ENCODE measurements at places on chromosomes 16 and 17. TPM values are rescaled to one million over a fixed set of nuclear protein-coding genes. Genes with fewer than 3 reads are reported as not detected.
A peak's percentile ranks its signal among the peaks of the same experiment; 100 is the strongest.

The SDR42E2 gene
- total RNA-seq = not detected

- peak overlapping the region; percentile 94 for H3K4me3 ChIP-seq
- no peaks in the 10 kb centered on the region for H3K27me3 ChIP-seq
Observed at GRCh38 chr16:50742576-50743200, 802 bp downstream of the CYLD start.

The FOXC2 gene
- total RNA-seq = not detected

GRCh38 chr16:383326-384051 lies 1.7 kb upstream of the PGAP6 start:
- DNase-seq = peak; percentile 41
- H3K27ac ChIP-seq = peak overlapping the region; percentile 34
- H3K27me3 ChIP-seq = peaks cover 10% of the 10 kb centered on the region
- H3K36me3 ChIP-seq = peaks cover 5% of the 10 kb centered on the region

The PEX12 gene
- 4.5 TPM for total RNA-seq

DNA sequence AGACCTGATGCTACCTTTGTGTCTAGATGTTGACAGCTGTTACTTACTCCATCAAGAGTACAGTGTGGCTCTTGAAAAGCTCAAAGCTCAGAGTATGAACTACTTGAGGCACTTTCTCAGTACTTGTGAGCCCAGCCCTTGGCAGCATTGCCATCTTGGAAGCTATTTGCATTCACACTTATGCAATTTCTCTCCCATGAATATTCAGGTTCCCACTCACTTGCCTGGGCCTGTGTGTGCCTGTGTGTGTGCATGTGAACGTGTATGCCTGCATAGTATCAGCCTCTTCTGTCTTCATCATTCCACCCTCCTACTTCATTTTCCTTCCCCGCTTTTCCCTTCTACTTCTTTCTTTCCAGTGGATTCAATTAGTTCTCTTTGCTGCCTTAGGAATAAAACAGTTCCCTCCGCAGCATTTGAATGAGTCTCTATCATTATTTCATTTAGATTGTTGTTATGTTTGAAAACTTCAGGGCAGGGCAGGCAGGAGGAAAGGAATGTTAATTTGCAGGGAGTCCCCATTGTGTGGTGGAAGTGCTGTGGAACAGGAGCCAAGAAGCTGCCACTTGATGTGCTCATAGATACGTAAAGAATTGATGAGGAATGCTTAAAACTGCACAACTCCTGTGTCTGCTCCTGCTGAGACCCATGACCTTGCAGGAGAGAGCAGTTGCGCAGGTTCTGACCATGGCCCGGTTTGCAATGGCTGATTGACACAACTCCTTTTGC lies 58.9 kb downstream of the HS3ST4 start:
- no peaks in the 10 kb centered on the region for H3K27me3 ChIP-seq
- no peak overlapping the region for H3K4me3 ChIP-seq
- no peak overlapping the region for H3K27ac ChIP-seq
- no peaks in the 10 kb centered on the region for H3K36me3 ChIP-seq

The OTOA gene
- total RNA-seq = 0.15 TPM

All from activated CD4-positive, alpha-beta memory T cell treated with anti-CD3 and anti-CD28 coated beads, Interleukin-2, amount 10 ng/mL, durations not matched to agents 7 days and 5 days (primary cell).